Sigmoid colon (tissue), 7 donors: ENCODE measurements at places on chromosomes 6 and 20.

- no peak for DNase-seq
These were observed 42.3 kb downstream of the RALGAPB start for GRCh38 chr20:38514947-38515346.

DNA sequence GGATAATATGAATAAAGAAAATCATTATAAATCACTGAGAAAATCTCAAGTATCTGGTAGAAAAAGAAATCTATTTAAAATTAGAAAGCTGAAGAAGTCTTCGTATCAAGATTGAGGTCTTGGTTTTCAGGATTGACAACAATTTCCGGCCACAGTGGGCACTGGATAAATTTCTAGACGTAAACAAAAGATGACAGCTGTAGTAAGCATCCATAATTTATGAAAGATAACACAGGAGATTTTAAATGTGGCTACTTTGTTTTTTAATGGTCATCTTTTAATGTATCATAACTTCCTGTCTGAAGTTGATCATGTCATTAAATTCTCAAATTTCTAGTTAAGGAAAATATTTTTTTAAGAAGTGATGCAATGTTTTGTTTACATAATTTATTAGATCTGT is 444.2 kb downstream of the HTR1B start:
- no peak for DNase-seq

GRCh38 chr6:27806981-27807440 is 105.2 kb downstream of the OR2B2 start:
- peak; percentile 74 for DNase-seq

- DNase-seq: no peak
These were observed 148.1 kb downstream of the MOXD1 start for GRCh38 chr6:132253211-132253610.

- no peak for DNase-seq
These were observed 137.0 kb upstream of the TENT5A start for GRCh38 chr6:81889377-81890053.

GRCh38 chr6:885051-885590 is 192.2 kb upstream of the EXOC2 start:
- DNase-seq: no peak

DNA sequence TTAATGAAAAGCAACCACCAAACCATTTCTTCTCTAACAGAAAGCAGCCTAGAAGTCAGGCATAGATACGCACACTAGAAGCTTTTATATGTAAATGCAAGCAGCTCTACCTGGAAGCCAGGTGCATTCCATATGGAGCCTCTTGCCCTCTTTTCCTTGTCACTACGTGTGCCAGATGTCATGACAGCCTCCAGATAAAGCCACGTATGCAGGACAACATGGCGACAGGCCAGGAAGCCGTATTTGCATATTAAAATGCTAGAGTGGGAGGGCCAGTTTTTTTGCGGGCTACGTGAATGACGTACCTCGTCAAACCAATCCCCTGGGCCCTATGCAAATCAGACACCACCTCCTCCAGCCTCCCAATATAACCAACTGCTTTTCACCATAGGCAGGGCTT is 308.1 kb upstream of the SPTLC3 start:
- no peak for DNase-seq

DNA sequence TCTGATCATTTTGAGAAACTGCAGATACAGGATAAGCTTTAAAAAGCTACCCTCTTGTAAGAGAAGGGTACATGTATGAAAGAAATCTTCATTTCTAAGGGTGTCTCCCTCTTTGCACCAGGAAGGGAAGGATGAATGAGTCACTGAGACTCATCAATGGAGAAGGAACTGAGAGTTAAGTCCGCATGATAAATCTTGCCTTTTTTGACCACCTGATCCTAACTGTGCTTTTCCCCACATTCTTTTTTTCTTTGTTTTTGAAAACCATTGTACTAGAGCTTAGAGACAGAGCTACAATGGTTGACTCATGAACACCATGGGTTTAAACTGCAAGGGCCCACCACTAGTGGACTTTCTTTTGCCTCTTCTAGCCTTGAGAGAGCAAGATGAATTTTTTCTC is 353.0 kb upstream of the RGS17 start:
- no peak for DNase-seq

DNA sequence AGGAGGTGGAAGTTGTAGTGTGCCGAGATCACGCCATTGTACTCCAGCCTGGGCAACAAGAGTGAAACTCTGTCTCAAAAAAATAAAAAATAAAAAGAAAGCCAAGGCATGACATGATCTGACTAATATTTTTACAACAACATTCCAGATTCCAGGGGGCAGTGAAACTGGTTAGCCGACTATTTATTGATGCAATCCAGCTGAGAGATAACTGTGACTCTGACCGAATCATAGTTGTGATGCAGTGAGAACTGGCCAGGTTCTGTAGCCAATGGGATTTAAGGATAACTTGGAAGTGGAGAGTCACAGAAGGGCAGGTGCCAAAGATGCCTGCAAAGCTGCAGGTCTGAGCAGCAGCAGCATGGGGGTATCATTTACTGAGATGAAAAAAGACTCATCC is 82.9 kb upstream of the TSHZ2 start:
- DNase-seq: no peak

- DNase-seq: no peak
These were observed 30.7 kb downstream of the ZNF831 start for GRCh38 chr20:59194023-59194935.

GRCh38 chr6:97059473-97059872 is 134.9 kb downstream of the KLHL32 start:
- DNase-seq: no peak

DNA sequence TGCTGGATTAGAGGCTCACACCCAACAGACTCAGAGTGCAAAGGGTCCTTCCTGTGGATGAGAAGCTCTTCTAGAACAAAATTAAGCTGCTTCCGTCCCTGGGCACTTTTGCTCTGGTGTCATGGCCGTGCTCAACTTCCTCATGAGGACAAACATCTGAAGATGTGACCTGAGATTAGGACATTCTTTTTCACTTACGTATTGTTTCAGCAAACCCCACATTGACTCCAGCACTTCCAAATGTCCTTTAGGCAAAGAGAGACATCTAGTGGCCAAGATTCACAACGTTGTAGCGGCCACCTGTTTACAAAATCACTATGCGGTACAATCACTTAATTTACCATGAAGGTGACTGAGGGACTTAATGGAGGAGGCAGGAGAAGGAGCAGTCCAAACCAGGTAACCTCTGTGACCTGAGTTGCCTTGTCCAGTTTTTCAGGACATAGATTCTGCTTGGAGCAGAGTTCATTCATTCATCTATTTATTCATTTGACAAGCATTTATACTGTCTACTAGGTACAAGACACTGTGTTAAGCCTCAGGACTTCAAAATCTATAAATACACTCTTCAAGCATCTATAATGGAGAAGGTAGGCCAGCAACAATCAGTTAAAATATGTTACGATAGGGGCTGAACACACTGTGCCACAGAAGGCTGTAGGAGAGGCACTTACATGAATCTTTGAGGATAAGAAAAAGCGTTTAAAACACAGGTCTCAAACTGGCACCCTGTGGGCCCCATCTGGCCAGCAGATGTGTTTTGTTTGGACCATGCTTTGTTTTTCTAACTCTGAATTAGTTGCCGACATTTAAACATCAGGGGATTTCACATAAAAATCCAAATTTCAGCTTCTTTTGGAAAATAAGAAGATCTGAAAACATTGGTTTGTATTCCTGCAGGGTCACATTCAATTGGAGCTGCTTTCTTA is 5.6 kb upstream of the ADGRF1 start:
- DNase-seq: no peak

DNA sequence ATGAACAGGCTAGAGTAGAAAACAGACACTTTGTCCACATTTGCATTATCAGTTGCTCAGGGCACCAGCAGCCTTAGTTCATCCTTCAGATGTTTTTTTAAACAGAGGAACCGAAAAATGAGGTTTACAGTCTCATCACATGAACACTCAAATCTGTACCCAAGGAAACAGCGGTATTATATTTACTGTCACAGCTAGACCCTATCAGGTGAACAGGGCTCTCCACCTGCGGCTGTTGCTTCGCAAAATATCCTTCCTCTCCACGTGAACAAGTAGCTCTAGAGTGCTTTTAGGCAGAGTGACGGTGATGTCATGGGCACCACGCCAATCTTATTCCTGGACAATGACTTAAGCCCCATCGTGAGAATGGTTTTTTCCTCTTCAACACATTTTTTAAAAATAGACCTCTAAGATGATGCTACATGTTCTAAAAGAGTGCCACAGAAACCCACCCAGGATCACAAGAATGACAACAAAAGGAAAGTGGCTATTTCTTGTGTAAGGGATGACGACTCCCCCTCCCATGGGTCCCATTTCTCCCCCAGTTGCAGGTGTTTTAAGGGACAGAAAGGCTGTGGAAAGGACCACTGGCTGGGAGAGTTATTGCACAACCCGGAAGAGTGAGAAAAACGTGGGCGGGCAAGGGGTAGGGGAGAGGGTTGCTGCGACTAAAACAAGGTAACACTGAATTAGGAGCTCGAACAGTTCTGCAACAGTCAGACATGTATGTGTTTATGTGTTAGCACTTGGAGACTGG is 77.7 kb downstream of the EFHC1 start:
- DNase-seq: peak; percentile 82

DNA sequence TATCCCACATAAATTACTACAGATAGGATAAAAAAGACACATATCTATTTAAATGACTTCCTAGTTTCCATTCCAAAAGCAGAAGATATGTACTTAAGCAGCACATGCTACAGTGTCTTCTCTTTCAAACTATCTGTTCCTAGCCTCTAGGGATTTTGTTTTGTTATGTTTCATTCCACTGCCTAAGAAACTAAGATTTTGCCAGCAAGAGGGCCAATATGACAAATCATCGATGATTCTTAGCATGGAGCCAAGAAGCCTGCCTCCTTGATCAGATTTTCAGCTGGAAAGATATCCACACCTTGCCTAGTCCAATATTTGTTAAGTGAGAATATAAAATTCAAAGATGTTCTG is 7.0 kb downstream of the SNX5 start:
- no peak for DNase-seq

DNA sequence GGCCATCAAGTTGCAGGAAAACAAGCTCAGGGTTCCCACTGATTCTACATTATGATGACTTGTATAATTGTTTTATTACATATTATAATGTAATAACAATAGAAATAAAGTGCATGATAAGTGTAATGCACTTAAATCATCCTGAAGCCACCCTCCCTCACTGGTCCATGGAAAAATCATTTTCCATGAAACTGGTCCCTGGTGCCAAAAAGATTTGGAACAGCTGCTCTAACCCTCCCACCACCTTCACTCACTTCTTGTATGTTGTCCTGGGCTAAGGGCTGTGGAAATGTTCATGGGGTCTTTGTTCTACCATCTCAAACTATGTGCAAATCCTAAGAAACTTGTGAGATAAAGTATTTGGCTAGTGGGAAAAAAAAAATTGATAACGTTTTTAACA is 133.8 kb downstream of the LRRC1 start:
- DNase-seq: no peak

- DNase-seq: no peak
These were observed 113.1 kb downstream of the SULF2 start for GRCh38 chr20:47672166-47672565.

GRCh38 chr6:128465368-128466343 is 54.7 kb downstream of the PTPRK start:
- no peak for DNase-seq

DNA sequence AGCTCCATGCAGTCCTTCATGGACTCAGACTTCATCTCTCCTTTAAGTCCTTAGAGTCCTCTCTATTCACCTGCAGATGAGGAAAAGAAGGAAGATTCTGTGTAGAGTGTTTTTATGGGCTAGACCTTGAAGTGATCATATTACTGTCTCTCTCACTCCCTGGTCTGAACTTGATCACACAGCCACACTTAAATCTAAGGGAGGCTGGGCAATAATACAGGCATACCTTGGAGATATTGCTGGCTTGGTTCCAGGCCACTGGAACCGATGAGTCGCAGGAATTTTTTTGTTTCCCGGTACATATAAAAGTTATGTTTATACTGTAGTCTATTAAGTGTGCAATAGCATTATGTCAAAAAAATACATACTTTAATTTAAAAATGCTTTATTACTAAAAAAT is 59.2 kb upstream of the FOXO3 start:
- no peak for DNase-seq
